ENCODE measurements at places on chromosomes 2 and 18. TPM values are rescaled to one million over a fixed set of nuclear protein-coding genes. Genes with fewer than 3 reads are reported as not detected.

CNRIP1 gene
- total RNA-seq = 25.6 TPM

DSG4 gene
- total RNA-seq = not detected

HOXD13 gene
- not detected for total RNA-seq

MAP4K4 gene
- total RNA-seq = 130 TPM

SEH1L gene
- total RNA-seq = 45.5 TPM

Measured in IMR-90 (cell line).